Erythroblast (primary cell): ENCODE measurements at places on chromosomes 11 and 22.

DNA sequence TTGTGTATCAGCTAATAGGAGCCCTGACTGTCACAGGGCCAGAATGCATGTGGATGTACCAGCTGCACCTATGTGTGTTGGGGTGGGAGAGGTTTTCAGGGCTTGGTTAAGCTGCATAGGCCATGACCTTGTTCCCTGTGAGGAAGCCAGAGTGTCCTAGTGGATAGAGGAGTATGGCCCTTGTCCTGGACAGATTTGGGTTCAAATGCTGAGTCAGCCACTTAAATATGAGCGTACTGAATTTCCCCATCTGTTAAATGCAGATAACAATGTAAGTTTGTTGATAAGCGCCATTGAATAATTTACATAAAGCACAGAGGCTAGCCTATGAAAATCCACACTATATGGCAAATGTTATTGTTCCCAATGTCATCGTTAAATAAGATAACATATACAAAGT lies 74.4 kb downstream of the PANX1 start:
- peak; percentile 48 for DNase-seq

- DNase-seq: no peak
Measured at GRCh38 chr11:78332174-78332866, 85.3 kb downstream of the GAB2 start.

- DNase-seq: no peak
Measured at GRCh38 chr11:41457216-41458014, 2.0 kb downstream of the LRRC4C start.

DNA sequence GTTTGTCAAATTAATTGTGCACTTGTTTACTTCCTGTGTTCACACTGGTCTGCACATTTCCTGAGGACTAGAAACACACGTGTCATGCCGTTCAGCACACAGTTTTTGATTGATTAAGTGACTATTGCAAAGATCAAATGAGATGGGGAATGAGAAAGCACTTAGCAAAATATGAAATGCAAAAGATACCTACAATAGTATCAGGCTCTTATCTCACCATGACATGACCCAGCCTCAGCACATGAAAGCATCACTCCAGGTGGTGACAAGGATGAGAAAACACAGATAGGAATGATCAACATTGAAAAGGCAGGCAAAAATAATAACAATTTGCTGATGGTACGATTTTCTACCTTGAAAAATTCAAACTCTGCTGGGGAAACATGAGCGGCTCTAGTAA lies 42.1 kb upstream of the TP53I11 start:
- DNase-seq: no peak

DNA sequence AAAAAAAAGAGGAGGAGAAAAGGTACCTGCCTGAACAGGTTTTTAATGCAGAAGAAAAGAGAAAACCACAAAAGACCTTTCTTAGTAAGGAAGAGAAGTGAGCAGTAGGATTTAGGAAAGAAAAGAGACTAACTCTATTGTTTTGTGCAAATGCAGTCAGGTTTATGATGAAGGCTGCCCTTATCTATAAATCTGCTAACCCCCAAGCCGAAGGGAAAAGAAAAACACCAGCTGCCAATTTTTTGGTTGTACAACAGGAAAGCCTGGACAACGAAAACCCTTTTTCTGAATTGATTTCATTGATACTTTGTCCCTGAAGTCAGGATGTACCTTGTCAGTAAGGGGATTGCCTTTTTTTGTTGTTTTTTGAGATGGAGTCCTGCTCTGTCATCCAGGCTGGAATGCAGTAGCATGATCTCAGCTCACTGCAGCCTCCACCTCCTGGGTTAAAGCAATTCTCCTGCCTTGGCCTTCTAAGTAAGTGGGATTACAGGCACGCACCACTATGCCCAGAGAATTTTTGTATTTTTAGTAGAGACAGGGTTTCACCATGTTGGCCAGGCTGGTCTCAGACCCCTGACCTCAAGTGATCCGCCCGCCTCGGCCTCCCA lies 21.2 kb downstream of the POLD4 start:
- DNase-seq: no peak

GRCh38 chr11:1622086-1622485 lies at the start of gene KRTAP5-4:
KRTAP5-4 (minus strand) TSS chr11:1622138; CDS start chr11:1622093, 45 bp downstream.
- DNase-seq: no peak

GRCh38 chr11:102882389-102883024 lies 7.7 kb upstream of the MMP12 start:
- no peak for DNase-seq

DNA sequence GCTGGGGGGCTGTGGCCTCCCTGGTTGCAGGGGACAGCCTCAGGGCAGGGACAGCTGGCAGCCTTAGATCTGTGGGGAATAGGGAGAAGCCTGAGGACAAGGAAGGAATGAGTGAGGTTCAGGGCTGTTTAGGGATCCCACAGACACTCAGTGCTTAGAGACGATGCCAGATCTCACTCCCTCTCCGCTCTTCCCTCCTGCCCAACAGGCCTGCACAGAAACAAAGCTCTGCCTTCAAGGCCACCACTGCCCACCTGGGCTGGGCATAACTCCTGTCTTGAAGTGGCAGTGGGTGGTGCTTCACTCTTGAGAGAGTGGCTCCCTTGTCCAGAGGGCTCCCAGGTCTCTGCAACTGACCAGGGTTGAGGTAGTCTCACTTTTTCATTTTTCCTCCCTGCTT lies 13.1 kb upstream of the CENATAC start:
- DNase-seq: no peak

- no peak for DNase-seq
Measured at GRCh38 chr22:34986523-34986922, 79.4 kb upstream of the ISX start.

GRCh38 chr11:96307776-96308140 lies 35.2 kb downstream of the MAML2 start:
- DNase-seq: no peak

GRCh38 chr22:37739611-37740049 lies 42.8 kb downstream of the TRIOBP start:
- no peak for DNase-seq

- no peak for DNase-seq
Measured at GRCh38 chr11:79285756-79286155, 155.1 kb downstream of the TENM4 start.

GRCh38 chr11:34145073-34145472 lies 39.6 kb downstream of the NAT10 start:
- DNase-seq: no peak

DNA sequence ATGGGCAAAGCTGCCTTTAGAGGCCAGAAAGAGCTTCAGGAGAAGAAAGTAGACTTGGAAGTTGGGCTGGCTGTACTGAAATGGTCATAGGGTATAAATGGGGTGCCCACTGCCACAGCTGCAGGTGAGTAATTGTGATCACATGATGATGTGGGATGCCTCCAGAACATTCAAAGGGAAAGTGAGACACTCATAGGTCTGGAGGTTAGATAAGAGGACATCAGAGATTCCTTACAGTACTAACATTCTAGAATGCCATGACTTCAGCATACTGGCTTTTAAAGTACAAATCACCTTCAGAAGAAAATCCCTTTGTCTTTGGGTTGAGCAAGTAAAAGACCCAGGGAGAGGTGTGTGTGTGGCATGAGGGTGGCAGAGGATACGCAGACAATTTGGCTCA lies 419.2 kb downstream of the TENM4 start:
- no peak for DNase-seq

GRCh38 chr11:82733444-82734119 lies at the start of gene FAM181B:
FAM181B (minus strand) TSS chr11:82733864; CDS start chr11:82733729, 135 bp downstream.
- DNase-seq: peak; percentile 28

- DNase-seq: no peak
Measured at GRCh38 chr11:10623797-10624761, 55.6 kb upstream of the LYVE1 start.

GRCh38 chr11:27282806-27283205 lies 80.2 kb downstream of the CCDC34 start:
- DNase-seq: no peak

- DNase-seq: no peak
Measured at GRCh38 chr22:30175690-30176288, 70.8 kb downstream of the LIF start.

DNA sequence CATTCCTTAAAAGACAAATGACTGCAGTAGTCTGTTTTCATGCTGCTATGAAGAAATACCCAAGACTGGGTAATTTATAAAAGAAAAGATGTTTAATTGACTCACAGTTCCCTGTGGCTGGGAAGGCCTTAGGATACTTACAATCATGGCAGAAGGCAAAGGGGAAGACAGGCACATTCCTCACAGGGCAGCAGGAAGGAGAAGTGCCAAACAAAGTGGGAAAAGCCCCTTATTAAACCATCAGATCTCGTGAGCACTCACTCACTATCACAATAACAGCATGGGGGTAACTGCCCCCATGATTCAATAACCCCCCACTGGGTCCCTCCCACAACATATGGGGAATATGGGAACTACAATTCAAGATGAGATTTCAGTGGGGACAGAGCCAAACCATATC lies 16.4 kb upstream of the OR2AT4 start:
- no peak for DNase-seq

- DNase-seq: no peak
Measured at GRCh38 chr11:70326365-70326811, 55.9 kb downstream of the PPFIA1 start.
